Nephron progenitor cell (in vitro differentiated cells): ENCODE measurements at places on chromosomes 6 and 20.

GRCh38 chr6:51241376-51241775, 422.7 kb downstream of the TFAP2B start:
- no peak for DNase-seq

DNA sequence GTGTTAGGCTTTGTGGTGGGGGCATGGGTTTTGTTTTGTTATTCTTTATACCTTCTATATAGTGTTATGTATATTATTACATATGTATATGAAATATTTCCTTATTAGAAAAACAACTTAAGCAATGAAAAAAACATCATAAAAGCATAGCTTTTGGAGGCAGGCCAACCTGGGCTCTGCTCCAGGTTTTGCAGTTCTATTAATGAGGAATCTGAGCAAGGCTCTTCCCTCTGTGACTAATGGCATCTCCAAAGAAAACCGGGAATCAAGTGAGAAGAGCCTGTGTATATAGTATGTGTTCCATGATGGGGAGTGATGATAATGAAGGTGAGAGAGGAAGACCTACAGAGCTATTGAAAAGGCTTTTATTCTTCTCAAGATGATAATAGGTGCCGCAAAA, 291.1 kb downstream of the CLIC5 start:
- no peak for DNase-seq

GRCh38 chr20:9200620-9201019, 131.7 kb downstream of the PLCB4 start:
- no peak for DNase-seq

GRCh38 chr6:73519926-73520687, 725 bp downstream of the EEF1A1 start:
- peak; percentile 64 for DNase-seq

GRCh38 chr20:6819599-6819998, 52.1 kb downstream of the BMP2 start:
- no peak for DNase-seq

- peak; percentile 5 for DNase-seq
Measured at GRCh38 chr6:162728197-162728596, 423 bp downstream of the PACRG start.

- no peak for DNase-seq
Measured at GRCh38 chr6:56690519-56691285, 48.0 kb upstream of the DST start.

GRCh38 chr6:27311806-27312145, 297 bp downstream of the POM121L2 start:
- DNase-seq: peak; percentile 10

- DNase-seq: no peak
Measured at GRCh38 chr20:11452326-11452725, 465.4 kb upstream of the BTBD3 start.

- peak; percentile 86 for DNase-seq
Measured at GRCh38 chr20:56925082-56925830, 296.1 kb downstream of the TFAP2C start.

DNA sequence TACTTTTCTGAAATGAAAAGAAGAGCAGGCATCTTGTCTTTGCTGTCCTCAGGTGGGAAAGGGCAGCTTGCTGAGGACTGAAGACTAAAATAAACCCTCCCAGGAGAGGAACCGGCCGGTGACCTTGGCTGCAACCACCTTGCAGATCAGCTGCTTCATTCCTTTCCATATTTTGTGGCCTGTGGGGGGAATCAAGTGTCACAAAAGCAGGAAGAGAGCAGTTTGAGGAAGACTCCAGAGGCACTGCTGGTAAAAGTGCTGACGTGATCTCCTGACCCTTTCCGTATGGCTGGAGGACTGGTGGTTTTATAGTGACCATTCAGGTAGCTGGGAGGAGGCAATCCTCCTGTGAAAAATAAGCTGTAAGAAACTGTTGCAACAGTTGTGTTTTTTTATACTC, 157.0 kb downstream of the PLCB4 start:
- no peak for DNase-seq

DNA sequence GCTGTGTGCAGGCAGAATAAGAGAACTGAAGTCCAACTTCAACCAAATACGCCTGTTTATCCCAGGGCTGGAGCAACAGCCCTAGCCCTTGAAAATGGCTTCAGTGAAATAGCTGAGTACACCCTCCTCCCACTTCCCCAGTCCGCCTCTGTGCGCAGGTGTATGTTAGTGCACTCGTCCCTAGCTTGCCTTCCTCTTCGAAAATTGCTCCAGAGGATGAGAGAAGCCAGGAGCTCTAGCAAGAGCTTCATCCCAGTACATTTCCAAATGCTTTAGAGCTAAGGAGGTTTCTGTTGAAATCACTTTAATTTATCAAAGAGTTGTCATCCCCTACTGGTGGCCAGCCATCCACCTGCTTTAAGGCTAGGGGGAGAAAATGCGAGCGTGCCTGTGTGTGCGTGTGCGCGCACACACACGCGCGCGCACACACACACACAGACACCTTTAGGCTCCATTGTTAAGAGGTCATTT, 5.4 kb upstream of the POU3F2 start:
- DNase-seq: no peak

GRCh38 chr20:1952737-1953530, 40.9 kb downstream of the PDYN start:
- DNase-seq: no peak

- no peak for DNase-seq
Measured at GRCh38 chr6:136201732-136202131, 48.4 kb downstream of the MTFR2 start.

DNA sequence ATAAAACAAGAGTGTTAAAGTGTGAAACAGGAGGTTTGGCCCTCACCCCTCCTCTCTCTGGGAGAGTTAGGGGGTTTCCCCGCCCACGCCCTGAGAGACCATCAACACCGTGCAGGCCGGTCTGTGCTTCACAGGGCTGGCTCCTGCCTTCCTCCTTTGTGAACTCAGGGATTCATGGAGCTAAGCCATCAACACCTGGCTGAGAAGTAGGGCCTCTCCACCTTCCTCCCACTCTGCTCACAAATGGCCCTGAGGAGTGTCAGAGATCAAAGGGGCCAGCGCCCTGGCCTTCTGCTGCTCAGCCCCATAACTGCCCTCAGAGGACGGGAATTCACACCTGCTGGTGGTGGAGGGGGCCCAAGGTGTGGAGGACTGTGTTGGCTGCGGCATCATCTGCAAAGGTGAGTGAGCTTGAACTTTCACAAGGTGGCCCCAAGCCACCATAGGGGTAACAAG, 88.6 kb downstream of the PSMB1 start:
- DNase-seq: no peak

DNA sequence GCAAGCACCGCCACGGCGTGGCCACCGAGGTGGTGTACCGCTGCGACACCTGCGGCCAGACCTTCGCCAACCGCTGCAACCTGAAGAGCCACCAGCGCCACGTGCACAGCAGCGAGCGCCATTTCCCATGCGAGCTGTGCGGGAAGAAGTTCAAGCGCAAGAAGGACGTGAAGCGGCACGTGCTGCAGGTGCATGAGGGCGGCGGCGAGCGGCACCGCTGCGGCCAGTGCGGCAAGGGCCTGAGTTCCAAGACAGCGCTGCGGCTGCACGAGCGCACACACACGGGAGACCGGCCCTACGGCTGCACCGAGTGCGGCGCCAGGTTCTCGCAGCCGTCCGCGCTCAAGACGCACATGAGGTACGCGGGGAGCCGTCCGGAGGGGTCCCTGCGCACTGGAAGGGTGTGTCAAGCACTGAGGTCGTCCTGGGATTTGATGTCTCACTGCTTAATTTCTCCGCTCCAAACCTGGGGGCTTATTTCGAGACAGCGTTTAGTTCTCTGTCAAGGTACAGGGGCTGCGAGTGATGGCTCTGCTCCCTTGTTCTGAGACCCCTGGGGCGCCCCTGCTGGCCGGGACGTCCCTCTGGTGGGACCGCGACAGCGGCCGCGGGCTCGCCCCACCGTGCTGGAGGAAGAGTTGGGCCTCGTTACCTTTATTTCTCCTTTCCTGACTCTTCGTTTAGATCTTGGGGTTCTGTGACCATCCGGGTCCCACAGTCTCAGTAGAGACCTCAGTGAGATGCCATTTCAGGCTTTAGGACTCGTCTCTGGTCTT, 3.6 kb downstream of the GZF1 start:
- DNase-seq: no peak

- no peak for DNase-seq
Measured at GRCh38 chr6:11142296-11143027, 30.9 kb upstream of the ERVFRD-1 start.

GRCh38 chr6:142592876-142593275, 291.1 kb downstream of the ADGRG6 start:
- no peak for DNase-seq

GRCh38 chr6:46338131-46338530, 153.1 kb downstream of the RCAN2 start:
- DNase-seq: no peak

- no peak for DNase-seq
Measured at GRCh38 chr20:20594171-20594530, 118.3 kb downstream of the RALGAPA2 start.

GRCh38 chr6:89724981-89725380, 86.4 kb upstream of the LYRM2 start:
- no peak for DNase-seq

DNA sequence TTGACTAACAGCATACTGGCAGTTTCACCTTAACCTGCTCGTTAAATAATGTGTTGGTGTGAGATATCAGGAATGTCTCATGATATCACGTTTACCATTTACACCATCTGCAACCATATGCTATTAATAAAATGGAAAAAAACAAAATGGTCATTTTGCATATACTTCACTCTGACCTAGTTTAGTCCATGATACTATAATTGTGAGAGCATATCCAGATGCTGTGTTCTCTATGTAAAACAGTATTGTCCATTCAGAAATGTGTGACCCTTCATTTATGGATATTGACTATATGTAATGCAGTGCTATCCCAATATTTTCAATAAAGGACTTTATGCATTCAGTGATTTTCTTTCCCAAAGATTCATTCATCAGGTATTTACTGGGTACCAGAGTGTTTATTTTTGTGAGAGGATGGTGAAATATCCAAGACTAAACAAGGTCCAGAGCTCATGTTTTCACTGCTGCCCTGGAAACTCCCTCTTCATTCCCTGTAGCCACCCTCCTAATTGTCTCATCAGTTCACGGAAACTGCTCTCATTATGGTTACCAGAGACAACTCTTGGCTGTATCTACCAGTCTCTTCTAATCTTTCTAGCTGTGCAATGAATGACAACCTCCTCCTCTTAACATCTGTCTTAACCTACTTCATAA, 25.7 kb upstream of the HINT3 start:
- DNase-seq: no peak

- DNase-seq: no peak
Measured at GRCh38 chr6:28354688-28355554, 5.2 kb downstream of the ZKSCAN3 start.

GRCh38 chr6:154683756-154684523, 49.3 kb upstream of the SCAF8 start:
- DNase-seq: no peak

GRCh38 chr6:155024391-155025027, 29.4 kb downstream of the TIAM2 start:
- no peak for DNase-seq

GRCh38 chr6:6352772-6353171, 32.3 kb upstream of the F13A1 start:
- DNase-seq: no peak

DNA sequence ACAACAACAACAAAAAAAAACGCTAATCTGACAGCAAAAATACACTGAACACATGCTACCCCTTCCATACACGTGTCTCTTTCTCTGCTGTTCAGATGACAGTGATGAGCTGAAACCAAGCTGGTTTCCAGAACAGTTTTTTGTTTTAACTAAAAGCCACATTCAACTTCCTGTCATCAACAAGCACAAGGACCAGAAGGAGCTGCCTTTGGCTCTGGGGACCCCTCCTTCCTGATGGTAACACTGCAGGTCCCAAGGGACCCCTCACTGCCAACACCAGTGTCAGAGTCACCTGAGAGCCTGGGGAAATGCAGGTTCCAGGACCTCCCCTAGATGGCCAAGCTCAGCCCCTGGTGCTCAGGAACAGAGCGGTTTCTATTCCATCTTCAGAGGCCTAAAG, 6.0 kb downstream of the CST7 start:
- no peak for DNase-seq

GRCh38 chr6:129874837-129875236, 13.7 kb upstream of the TMEM244 start:
- DNase-seq: no peak

GRCh38 chr6:57302477-57302876, 15.0 kb upstream of the PRIM2 start:
- DNase-seq: no peak

DNA sequence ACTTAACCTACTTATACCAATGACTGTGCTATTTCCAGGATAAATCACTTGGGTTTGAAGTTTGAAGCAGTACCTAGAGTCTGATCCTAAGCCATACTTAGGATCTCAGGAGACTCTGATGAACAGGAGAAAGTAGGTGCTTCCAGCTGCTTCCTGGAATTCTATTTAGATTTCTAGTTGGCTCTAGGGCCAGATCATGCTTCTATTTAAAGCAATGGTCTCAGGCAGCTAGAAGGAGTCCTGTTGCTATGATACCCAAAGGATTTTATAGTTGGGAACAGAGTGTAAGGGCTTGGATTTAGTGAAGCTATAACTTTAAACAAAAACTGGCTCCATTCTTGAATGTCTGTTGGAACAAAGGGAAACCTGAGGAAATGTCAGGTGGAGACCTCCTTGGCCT, 52.4 kb upstream of the TINAG start:
- DNase-seq: no peak

DNA sequence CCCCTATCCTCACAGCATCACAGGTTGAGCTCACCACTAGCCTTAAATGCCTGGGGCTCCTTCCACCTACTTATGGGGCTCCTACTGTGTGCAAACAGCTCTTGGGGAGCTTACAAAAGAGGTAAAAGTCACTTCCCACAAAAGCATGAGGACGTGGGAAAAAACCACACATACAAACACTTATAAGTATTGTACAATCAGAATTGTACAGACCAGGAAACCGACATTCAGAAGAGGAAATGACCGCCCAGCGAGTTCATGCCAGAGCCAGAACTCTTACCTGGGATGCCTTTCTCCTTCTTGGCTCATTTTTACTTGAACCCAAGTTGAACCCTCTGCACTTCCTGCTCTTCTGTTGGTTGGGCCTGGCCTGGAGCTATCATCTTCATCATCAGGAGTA, 6.3 kb upstream of the PPP1R16B start:
- no peak for DNase-seq

DNA sequence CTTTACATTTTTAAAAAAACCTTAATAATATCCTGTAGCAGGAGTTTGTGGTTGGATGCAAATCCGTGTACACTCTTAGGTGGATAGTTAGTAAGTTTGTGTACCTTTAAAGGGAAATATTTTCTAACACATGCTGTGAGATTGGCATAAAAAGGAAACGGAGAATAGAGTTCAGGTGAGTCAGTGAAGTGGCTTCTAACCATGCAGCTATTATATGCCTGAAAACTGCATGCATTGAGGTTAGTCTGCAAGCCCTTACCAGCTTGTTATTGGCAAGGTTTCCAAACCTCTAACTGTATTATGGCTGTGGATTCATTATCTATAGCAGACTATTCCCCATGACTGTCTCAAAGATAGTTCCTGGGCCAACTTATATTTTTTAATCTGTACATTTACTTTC, 420.6 kb upstream of the MMS22L start:
- no peak for DNase-seq

GRCh38 chr20:34709044-34709830, 5.1 kb downstream of the TP53INP2 start:
- peak; percentile 88 for DNase-seq
